ENCODE measurements at places on chromosomes 7 and 10. TPM values are rescaled to one million over a fixed set of nuclear protein-coding genes. Genes with fewer than 3 reads are reported as not detected.

DNA sequence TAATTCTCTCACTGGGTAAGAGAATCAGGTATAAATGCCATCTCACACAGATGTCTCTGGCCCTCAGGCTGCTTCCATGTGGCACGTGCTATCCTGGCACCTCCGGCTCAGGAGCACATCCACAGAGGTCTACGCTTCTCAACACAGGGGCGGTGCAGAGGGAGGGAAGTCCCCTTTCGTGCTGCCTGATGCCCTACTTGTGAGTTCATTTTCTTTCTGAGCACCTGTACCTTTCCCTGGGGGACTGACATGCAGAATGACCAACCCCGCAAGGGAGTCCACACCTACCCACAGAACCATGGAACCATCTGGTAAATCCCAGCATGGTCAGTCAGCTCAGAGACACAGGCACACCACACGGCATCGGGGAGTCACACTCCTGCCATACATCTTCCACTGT is 99.0 kb upstream of the SAMD8 start:
- H3K4me1 ChIP-seq, result no peaks in the 10 kb centered on the region
- no peaks in the 10 kb centered on the region for H3K27me3 ChIP-seq
- no peak overlapping the region for H3K4me3 ChIP-seq

- no peaks in the 10 kb centered on the region for H3K4me1 ChIP-seq
- no peaks in the 10 kb centered on the region for H3K36me3 ChIP-seq
- DNase-seq, result no peak
- H3K4me3 ChIP-seq, result no peak overlapping the region
- no peak overlapping the region for H3K27ac ChIP-seq
- H3K27me3 ChIP-seq, result no peaks in the 10 kb centered on the region
These were observed 82.4 kb downstream of the ADARB2 start for GRCh38 chr10:1654811-1655356.

LOXL4 gene
- 1.0 TPM for total RNA-seq

DNA sequence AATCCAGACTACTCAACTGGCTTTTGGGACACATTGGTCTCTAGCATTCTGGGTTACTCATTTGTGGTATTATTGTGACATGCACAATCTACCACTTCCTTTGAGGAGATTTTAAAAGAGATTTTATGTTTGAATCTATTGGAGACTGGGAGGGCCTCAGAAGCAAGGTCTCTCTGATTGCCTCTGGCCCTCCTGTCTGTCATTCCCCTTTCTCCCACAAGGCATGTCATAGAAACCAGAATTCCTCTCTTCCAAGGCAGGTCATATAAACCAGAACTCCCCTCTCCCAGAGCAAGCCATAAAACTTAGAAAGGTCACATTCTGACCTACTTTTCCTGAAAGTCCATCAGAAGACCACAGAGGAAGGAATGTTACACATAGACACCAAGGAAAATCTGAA is 777.7 kb downstream of the PHTF2 start:
- no peaks in the 10 kb centered on the region for H3K36me3 ChIP-seq
- H3K27ac ChIP-seq, result no peak overlapping the region
- DNase-seq, result no peak
- H3K4me3 ChIP-seq, result no peak overlapping the region
- no peaks in the 10 kb centered on the region for H3K27me3 ChIP-seq
- H3K4me1 ChIP-seq, result no peaks in the 10 kb centered on the region

CYP2C19 gene
- total RNA-seq, result not detected

TET1 gene
- 3.7 TPM for total RNA-seq

GRCh38 chr7:54838175-54838910 is 79.3 kb upstream of the SEC61G start:
- H3K4me3 ChIP-seq, result no peak overlapping the region
- no peaks in the 10 kb centered on the region for H3K36me3 ChIP-seq
- H3K27me3 ChIP-seq, result no peaks in the 10 kb centered on the region

DNA sequence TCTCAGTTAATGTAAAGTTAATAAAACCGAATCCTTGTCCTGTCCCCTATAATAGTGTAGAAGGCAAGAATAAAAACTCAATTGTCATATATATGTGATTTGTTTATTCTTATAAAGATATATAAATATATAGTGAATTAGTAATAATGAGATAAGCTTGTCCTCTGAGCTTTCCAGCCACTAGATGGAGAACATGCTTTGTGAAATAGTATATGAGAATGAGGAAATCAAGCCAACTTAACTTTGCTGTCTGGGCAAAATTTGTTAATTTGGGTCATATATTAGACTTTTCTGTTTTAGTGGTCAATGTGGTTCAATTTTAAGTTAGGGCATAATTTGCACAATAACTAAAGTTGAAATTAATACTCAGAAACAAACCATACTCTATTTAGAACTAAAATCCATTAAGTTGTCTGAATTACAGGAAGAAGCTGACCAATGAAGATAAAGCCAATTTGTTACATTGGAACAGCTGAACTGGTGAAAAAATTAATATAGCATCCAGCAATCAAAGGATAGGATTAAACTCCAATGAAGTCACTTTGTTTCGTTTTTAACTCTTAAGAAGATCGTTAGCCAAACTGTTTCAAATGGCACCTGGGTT is 595.0 kb downstream of the ARL4A start:
- H3K36me3 ChIP-seq, result no peaks in the 10 kb centered on the region
- H3K4me1 ChIP-seq, result no peaks in the 10 kb centered on the region
- no peak overlapping the region for H3K4me3 ChIP-seq

- H3K27me3 ChIP-seq, result no peaks in the 10 kb centered on the region
- no peak for DNase-seq
- no peak overlapping the region for H3K4me3 ChIP-seq
- peaks cover 41% of the 10 kb centered on the region for H3K4me1 ChIP-seq
These were observed 134.0 kb downstream of the PRKAG2 start for GRCh38 chr7:151742713-151743480.

DNA sequence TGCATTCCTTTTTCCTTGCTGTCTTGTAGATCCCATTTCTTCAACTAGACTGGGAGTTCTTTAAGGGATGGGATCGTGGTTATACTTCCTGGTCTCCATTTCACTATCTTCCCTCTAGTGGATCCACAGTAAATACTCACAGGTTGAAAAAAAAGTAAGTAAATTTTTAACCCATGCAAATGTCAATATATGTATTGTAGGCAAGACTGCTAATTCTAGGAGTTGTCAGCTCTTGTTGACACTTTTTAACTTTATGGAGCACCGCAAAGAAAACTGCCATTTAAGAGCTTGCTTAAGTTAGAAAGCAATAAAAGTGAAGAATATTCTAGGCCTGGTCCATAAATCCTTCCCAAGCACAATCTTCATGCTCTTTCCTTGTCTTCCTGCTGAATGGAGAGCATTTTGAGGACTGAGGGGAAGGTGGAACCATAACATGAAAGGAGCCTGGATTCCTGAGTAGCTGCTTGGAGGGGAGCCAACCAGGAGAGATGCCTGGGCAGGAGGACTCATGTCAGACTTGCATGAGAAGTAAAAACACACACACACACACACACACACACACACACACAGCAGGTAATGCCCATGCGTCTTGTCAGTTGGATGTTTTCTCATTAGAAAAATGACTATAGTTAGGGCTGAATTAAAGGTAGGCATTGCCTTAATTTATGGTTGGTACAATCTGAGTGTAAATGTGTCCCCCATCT is 32.2 kb downstream of the VWA2 start:
- H3K27me3 ChIP-seq, result no peaks in the 10 kb centered on the region
- H3K4me3 ChIP-seq, result no peak overlapping the region

SEPTIN7 gene
- total RNA-seq, result 133 TPM

GRCh38 chr10:132550366-132551092 is 12.9 kb downstream of the INPP5A start:
- no peak for DNase-seq
- no peak overlapping the region for H3K4me3 ChIP-seq

GRCh38 chr7:29360633-29361625 is 166.4 kb downstream of the CHN2 start:
- no peaks in the 10 kb centered on the region for H3K27me3 ChIP-seq
- H3K4me3 ChIP-seq, result no peak overlapping the region
- H3K27ac ChIP-seq, result no peak overlapping the region
- H3K4me1 ChIP-seq, result no peaks in the 10 kb centered on the region
- no peak for DNase-seq

SPDYE6 gene
- total RNA-seq, result not detected

- peaks cover 11% of the 10 kb centered on the region for H3K4me1 ChIP-seq
- no peaks in the 10 kb centered on the region for H3K36me3 ChIP-seq
- DNase-seq, result no peak
- H3K27ac ChIP-seq, result no peak overlapping the region
- no peak overlapping the region for H3K4me3 ChIP-seq
These were observed 3.7 kb upstream of the MAPK8 start for GRCh38 chr10:48302515-48303476.

DNA sequence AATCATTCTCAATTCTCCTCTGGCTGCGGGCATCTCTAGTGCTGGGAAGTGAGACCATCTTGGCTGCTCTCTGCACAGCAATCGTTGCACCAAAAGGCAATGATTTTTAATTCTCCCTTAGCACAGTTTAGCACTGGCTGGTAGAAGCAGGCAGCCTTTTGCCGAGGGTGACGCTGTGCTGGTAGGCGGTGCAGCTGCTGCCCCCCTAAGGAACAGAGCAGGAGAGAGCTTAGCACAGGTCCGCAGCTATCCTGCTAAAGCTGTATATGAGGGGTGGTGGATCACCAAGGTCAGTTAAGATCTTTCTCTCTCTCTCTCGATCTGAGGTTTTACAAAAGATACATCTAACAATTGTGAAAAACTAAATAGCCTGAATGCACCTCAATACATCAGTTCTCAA is 390.1 kb downstream of the GATA3 start:
- H3K4me1 ChIP-seq, result no peaks in the 10 kb centered on the region
- H3K4me3 ChIP-seq, result no peak overlapping the region

RNF32 gene
- 0.54 TPM for total RNA-seq
